CD4-positive, alpha-beta T cell treated with Interleukin-2 at 100 ng/mL for 4 hours (primary cell): ENCODE measurements at places on chromosomes 16 and 17.

DNA sequence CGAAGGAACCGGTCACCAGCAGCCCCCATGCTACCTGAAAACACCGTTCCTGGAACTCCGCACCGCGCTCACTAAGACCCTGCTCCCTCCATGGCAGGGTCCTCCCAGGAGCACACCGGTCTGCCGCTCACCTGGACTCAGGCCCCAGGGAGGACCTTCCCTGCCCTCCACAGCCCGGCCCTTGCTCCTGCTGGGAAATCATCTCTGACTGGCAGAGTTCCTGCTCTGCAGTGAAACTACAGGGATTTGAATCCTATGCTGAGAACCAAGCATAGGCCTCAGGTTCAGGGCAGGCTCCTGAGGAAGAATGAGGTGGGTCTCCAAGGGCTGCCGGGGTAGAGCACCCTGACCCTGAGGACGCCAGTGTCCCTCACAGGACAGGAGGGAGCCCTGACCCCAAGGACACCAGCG is 88.5 kb downstream of the KCNJ12 start:
- no peak for DNase-seq

DNA sequence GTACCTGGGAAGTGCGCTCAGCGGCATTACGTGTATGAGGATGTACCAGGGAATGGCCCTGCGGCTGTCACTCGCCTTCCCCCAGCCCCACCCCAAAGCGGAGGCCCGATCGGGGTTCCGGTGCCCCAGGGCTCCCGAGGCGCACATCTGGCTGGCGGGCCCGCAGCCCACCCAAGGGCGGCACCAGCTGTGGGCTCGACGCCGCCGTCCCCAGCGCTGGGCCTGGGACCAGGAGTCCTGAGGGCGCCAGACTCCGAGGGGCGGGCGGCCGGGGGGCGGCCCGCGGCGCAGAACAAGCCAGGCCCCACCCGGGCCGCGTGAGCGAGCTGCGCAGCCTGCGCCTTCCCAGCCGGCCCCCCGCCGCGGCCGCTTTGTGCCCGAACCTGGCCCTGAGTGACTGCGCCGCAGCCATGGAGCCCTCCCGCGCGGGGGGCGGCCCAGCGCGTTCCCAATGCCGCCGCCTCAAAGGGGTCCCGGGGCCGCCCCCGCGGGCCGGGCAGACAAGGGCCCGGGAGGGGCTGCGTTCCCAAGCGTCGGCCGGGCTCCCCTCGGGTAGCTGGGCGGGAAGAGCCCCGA is 17.4 kb downstream of the ZNF423 start:
- DNase-seq, result no peak

DNA sequence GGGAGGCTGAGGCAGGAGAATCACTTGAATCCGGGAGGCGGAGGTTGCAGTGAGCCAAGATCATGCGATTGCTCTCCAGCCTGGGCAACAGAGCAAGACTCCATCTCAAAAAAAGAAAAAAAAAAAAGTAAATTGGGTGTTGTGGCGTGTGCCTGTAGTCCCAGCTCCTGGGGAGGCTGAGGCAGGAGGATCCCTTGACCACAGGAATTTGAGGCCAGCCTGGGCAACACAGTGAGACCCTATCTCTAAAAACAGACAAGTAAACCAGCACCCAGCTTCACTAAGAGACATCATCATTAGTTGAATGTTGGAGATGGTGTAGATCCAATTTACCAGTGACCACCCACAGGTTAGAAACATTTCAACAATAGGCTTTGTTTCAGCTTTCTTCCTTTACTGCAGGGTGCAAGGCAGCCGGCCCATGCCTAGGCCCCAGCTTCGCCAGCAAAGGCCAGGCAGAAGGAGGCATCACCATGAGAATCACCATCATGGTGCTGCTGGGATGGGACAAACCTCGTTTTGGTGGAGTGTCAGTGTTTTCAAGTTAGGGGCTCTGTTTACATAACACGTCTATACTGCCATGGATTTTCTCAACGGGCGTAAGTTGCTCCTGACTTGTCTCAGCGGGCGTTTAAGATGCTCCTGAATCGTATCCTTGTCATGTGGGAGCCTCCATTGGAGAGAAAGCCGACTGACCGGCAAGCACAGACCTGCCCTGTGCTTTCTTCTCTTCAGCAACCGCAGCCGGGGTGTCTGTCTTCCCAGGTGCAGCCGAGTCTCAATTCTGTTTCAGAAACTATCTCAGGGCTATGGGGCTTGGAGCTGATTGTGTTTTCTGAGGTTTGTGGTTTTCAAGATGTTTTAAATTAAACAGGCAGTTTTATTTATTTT is 7.3 kb downstream of the TCF25 start:
- DNase-seq, result no peak

DNA sequence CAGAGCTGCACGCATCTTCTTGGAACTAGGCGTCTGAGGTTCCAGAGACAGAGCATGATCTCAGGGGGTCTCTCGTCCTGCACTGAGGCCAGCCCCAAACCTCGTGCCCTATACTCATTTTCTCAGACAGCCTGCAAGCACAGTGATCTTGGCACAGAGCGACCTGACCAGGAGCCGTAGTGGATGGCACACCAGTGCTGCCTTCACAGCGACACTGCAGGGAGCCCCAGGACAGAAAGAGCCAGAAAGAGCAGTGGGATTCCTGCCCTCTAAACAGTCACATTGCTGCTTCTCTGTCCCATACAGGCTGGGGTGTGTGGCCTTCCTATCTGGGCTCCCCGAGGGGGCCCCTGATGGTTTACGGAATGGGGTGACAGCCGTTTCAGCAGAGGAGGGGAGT is 131.0 kb downstream of the RBFOX3 start:
- DNase-seq, result no peak

GRCh38 chr16:84836234-84836647 is 16.5 kb downstream of the CRISPLD2 start:
- DNase-seq, result no peak
